Pons (tissue), 1 donor: ENCODE measurements at places on chromosomes 7 and 10.

- peak; percentile 74 for DNase-seq
Measured at GRCh38 chr7:128427289-128427891, 17.6 kb upstream of the IMPDH1 start.

GRCh38 chr7:51175316-51175991 lies 141.2 kb downstream of the COBL start:
- no peak for DNase-seq

DNA sequence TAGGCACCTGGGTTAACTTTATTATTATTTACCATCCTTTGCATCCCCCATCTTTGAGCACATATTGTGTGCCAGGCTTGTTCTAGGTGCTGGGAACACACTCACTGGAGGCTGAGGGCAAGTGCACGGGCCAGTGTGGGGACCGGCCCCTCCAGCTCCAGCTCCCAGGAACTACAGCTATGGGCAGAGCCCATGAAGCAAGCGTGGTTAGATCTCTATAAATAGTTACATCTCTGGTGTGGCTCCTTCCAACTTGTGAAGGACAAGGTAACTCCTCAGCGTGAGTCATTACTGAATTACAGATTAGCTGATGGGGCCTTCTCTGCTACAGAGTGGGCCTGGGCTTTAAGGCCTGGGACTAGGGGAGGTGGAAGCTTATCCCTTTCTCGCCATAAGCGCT lies 583.5 kb downstream of the SDK1 start:
- DNase-seq, result no peak

- DNase-seq, result no peak
Measured at GRCh38 chr7:139679731-139680594, 97.8 kb downstream of the HIPK2 start.

GRCh38 chr10:84552478-84552877 lies 224.1 kb downstream of the CCSER2 start:
- DNase-seq, result no peak

DNA sequence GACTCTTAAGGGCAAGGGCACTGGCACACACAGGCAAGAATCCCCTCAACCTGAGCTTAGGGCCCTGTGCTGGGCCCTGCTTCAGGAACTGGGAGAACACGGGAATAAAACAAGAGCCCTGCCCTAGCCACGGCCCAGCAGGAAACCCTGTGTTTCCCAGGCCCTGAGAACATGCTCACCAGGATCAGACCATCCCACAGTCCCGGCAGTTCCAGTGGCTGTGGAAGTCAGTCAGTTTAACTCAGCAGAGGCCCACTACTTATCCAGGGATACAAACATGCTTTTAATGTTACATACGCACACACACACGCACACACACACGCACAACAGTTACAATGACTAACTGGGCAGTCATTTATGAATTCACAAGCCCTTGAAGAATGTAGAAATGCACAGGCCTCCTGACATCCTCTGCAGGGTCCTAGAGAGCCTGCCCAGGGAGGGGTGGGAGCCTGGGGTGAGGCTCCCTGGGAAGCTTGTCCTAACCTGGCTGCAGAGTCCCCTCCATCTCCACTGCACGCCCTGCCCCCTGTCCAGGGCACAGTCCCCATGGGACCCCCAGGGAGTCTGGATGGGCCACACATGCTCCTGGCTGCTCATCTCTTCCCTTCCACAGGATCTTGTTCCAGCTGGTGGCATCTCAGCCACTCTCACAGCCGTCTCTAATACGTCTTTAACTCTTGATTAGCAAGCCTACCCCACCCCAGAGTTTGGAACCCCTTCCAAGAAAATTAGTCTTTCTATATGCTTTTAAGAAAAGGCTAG lies 97.6 kb downstream of the TCERG1L start:
- DNase-seq, result no peak

DNA sequence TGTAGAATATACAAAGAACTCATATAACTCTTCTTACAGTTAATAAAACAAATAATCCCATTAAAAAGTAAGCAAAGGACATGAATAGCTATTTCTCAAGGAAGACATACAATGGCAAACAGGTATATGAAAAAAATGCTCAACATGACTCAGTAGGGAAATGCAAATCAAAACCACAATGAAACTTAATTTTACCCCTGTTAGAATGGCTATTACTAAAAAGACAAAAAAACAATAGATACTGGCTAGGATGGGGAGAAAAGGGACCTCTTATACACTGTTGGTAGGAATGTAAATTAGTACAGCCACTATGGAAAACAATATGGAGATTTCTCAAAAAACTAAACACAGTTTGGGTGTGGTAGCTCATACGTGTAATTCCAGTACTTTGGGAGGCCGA lies 37.8 kb downstream of the HERPUD2 start:
- no peak for DNase-seq

DNA sequence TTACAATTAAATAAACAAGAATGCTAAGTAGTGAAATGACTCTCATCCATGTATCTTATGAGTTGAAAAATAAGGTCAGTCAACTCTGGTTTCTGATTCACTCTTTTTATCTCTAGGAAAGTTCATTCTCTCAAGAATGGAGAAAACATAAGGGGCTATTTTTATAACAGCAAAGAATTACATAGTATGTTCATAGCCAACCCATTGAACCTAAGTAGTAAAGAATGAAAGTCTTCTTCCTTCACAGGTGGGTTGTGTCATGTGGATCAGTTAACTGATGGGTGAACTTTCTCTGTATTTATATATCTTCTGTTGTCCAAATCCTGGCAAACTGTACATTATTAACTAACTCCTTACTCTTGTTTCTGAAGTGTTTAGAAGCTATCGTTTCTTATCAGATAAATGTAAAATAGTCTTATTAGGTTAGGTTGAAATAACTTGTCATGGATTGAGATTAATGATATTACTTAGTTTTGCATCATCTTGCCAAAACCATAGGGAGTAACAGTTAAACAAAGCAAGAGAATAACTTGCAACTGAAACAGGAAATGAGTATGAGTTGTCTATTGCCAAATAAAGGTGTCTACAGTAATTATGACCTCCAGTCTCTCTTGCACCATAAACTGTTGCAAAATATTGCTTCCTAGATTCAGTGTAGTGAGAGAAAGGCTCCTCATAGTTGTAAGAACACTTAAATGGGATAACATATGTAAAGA lies 86.8 kb downstream of the ANKRD7 start:
- no peak for DNase-seq
